Non-pigmented ciliary epithelial cell (primary cell): ENCODE measurements at places on chromosomes 6 and 20.

GRCh38 chr6:11212664-11213063 is 19.8 kb downstream of the NEDD9 start:
- DNase-seq, result peak; percentile 57

DNA sequence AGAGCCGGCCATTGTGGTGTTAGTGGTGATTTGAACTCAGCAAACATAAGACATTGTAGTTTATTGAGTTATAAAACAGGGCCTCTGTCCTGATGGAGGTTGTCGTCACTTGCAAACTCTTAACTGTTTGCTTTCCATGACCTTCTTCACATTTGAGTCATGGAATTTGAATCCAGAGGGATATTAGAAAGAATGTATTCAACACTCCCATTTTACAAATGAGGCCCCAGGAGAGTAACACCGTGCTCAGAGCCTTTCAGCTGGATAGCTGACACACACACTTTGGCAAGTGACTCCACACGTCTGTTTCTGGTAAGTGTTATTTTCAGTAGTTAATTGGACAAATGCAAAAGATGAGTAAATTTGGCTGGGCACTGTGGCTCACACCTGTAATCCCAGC is 72.4 kb upstream of the XRN2 start:
- DNase-seq, result no peak

DNA sequence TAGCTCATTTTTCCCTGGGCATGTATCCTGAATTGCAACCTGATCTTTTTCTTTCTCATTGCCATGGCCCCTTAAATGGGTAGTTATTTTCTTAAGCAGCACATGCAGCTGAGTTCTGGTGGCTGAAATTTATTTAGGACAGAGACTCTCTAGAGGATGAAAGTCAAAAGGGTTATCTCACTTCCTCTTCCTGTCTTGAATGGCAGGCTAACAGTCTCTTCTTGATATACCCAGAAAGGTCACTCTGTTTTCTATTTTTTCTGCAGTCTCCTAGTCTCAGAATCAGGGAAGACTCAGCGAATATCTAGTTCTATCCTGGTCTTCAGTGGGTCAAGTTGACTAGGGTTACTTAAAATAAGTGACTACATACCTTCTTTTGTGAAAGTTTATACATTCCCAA is 243.3 kb downstream of the EPHA7 start:
- DNase-seq, result no peak

- no peak for DNase-seq
Observed at GRCh38 chr6:111871725-111872400, 1.4 kb downstream of the FYN start.

GRCh38 chr6:136439514-136440190 is 110.6 kb downstream of the MAP7 start:
- no peak for DNase-seq

- DNase-seq, result no peak
Observed at GRCh38 chr6:48222241-48222640, 111.2 kb upstream of the PTCHD4 start.

DNA sequence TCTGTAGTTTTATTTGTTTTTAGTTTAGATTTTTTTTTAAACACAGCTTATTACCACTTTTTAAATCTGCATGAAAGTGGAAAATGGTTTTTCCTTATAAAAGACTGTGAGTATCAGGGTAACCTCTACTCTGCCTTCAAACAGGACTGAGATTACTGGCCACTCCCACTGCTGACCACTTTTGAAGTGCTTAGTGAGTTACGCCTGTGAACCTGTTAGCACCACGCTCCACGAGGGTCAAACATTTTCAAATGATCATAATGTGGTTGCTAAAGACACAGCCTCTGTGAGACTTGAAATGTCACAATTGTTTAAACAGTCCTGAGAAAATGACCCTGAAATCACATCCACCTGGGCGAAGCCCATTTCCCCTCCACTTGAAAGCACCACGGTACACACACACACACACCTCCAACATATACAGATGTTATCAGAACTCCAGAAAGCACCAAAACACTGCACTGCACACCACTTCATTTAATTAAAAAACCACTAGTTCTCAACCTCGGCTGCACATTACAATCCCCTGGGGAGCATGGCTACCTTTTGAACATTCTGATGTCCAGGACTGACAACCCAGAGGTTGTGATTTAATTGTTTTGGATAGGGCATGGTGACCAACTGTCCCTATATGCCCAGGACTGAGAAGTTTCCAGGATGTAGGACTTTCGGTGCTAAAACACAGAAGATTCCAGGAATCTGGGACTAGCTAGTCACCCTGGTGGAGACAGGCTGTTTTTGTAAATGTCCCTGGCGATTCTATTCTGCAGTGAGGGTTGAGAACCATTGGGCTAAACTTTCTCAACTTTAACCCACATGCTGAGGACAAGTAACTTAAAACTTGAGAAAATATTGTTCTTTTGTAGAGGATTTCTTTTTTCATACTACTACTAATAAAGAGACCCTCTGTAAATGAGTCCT is 176.4 kb upstream of the MYLIP start:
- no peak for DNase-seq

GRCh38 chr20:6765469-6766058 is 1.9 kb upstream of the BMP2 start:
- no peak for DNase-seq

DNA sequence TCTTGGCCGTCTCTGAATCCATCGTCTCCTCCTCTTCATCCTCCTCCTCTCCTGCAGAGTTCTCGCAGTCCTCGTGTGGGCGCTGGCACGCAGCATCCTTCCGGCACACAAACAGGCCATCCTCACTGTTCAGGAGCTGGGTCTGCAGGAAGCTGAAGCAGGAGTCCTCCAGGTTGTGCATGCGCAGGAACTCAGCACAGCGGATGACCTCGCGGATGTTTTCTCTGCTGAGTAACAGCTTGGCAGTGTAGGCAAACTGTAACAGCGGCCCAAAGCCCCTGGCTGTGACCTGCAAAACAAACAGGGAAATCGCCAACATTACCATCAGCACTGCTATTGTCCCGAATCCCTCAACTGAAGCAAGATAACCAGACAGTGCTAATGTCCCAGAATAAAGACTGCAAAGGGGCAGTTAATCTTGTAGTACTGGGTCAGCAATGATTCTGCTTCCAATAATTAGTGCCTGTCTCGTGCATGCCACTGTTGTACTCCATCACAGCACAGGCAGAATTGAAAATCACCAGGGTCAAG is 57.4 kb downstream of the GJA10 start:
- peak; percentile 37 for DNase-seq

- DNase-seq, result no peak
Observed at GRCh38 chr20:46709459-46710152, at the start of gene SLC2A10. Gene SLC2A10 (plus strand): TSS chr20:46709649. CDS start chr20:46709737, 88 bp downstream.

DNA sequence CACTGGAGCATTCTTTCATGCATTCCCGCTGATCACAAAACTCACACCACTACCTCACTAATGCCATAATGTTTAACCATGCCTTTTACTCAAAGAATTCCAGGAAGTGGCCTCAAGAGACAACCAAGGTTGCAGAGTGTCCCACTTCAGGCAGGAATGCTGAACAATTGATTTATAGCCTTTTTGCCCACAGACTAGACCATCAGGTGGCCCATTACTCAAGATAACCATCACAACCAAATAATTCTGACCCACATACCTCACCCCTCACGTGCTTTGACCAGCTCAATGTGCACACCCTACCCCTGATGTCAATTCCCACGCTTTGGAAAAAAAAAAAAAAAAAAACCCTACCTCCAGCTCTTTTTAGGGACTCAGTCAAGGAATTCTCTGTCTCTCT is 220.6 kb upstream of the UFL1 start:
- no peak for DNase-seq

DNA sequence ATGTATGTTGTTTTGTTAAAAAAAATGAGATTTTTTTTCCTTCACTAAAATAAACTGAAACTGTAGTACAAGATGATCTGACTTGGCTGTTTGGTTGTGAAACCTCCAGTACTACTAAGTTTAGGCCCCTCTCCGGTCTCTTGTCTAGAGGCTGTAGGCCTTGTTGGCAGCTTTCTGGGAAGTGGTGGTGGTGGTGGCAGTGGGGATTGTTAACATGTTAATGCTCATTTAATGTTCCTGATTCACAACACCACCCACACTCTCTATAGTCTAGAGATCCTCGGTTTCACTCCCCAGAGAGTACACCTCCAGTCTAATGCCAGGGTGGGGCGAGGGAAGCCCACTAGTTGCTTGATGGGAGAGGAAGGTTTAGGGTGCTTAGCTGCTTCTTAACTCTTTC is 24.1 kb downstream of the STK4 start:
- DNase-seq, result no peak
